ENCODE measurements at places on chromosomes 7 and 10.

DNA sequence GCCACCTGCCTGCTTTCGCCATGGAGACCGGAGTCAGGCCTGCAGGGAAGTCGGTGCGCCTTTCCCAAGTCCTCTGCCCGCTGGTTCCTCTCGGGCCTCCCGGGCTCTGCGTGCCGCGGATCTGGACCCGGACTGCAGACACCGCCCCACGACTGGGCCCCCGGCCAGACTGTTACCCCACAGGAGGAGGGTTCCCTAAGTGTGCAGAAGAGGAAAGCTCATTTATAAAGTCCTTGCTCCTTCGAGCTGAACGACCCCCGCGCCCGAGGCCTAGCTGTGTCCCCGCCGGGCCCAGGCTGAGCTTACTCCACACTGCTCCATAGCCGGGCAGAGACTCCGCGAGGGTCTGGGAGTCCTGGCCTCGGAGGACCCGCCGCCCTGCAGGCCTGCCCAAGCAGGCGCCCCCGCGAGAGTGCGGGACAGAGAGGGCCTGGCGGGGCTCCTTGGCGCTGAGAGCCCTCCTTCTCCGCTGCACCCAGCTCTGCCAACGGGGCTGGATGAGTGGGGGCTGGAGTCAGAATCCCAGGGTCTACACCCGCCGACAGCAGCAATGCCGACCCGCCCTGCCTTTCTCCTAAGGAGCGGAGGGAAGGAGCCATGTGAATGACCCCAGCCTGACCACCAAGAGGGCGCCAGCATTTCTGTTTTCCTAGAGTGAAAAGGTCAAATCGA is 8.3 kb downstream of the EN2 start:
- no peak for DNase-seq

DNA sequence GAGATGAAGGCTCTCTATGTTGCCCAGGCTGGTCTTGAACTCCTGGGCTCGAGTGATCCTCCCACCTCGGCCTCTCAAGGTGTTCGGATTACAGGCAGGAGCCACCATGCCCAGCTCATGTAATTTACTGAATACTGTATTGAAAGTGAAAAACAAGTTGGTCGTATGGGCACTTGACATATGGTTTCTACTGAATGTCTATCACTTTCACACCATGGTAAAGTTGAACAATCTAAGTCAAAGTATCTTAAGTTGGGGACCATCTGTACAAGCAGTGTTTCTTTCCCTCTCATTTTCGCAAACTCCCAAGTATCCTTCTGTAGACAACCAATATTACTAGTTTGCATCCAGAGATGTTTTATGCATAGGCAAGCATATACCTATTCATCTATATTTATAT is 116.6 kb downstream of the TMEM178B start:
- no peak for DNase-seq

GRCh38 chr7:103149808-103150180 is 895 bp upstream of the NAPEPLD start:
- no peak for DNase-seq

DNA sequence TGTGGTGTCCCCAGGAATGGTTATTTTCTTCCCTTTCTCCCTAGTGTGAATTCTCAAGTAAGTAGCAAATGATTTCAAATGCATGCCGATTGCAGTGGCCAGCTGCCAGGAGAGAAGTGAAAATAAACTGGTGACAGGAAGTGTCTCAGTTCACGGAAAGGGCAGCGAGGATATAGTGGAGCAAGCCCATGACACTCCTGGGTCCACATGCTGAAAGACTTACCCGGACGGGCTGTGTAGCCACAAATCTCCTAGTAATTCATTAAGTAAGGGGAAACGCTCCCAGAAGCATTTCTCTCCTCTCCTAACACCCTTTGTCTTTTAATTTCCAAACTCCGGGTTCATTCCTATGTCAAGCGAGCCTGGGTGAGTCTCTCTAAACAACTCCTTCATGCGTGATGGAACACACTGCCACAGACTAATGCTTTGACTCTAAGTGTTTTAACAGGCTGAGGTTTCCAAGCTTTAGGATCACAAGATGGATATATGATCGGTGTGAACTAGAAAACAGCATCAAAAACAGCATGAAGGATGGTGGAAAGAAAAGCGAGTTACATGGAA is 125.6 kb downstream of the CYP26A1 start:
- no peak for DNase-seq

DNA sequence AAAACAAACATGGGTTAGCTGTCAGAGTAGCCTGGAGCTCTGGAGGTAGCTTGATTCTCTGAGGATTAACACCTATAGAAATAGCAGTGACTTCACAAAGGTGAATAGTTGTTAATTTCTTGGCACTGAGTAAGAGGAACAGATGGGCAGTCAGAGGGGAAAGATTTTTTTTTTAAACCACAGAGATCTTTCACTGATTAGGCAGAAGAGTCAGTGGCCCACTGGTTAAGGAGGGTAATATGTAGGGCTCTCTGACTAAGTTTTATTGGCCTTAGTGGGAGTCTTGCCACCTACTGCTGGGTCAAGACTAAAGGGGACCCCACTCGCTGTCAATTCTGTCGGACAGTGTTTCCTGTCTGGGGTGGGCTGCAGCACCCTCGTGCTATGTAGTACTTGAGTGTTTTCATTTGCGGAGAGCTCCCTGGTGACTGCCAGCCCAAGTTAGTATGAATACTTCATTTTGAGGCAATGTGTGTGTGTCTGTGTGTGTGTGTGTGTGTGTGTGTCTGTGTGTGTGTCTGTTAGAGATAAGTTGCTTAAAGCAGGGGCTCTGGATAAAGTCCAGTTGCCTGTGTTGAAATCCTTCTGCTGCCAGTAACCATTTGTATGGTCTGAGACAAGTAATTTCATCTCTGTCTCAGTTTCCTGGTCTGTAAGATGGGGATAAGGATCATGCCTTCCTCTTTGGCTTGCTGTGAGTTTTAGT is 145.2 kb downstream of the ARID5B start:
- DNase-seq, result no peak

- no peak for DNase-seq
Observed at GRCh38 chr10:38730076-38730475, 635.9 kb downstream of the ZNF37A start.

GRCh38 chr10:103542764-103543616 is 49.5 kb downstream of the NEURL1 start:
- DNase-seq, result no peak

- DNase-seq, result no peak
Observed at GRCh38 chr7:90407484-90407821, 4.2 kb downstream of the CLDN12 start.

DNA sequence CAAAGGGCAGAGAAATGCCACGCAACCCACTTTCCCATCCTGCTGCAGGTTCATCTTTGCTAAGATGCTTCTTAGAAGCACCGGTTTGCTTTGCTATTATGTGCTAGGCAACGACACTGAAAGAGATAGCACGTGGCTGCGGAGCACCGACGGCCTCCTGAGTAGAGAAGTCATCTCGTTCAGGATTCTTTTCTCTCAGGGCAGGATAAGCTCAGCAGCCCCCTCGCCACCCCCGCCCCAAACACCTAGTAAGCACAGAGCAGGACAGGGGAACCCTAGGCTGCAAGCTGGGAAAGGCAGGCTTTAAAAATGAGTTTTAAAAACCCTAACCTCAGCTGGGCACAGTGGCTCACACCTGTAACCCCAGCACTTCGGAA is 15.0 kb downstream of the ASB13 start:
- no peak for DNase-seq

DNA sequence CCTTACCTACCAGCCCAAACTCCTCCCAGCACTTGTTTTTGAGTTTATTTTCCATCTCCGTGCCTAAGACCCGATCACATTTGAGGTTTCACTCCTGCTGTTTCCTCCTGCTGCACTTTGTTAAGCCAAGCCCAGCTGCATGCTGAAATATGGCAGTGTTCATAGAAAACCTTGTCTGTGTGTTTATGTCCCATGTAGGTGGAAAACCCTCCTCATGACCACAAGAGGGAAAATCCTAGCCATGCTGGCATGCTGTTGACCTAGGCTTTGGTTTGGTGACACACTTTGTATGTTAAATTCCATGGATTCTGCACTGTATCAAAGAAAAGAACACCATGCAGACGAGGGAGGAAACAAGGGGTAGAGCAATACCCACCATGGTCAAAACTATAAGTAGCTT is 154.4 kb downstream of the CUBN start:
- no peak for DNase-seq

DNA sequence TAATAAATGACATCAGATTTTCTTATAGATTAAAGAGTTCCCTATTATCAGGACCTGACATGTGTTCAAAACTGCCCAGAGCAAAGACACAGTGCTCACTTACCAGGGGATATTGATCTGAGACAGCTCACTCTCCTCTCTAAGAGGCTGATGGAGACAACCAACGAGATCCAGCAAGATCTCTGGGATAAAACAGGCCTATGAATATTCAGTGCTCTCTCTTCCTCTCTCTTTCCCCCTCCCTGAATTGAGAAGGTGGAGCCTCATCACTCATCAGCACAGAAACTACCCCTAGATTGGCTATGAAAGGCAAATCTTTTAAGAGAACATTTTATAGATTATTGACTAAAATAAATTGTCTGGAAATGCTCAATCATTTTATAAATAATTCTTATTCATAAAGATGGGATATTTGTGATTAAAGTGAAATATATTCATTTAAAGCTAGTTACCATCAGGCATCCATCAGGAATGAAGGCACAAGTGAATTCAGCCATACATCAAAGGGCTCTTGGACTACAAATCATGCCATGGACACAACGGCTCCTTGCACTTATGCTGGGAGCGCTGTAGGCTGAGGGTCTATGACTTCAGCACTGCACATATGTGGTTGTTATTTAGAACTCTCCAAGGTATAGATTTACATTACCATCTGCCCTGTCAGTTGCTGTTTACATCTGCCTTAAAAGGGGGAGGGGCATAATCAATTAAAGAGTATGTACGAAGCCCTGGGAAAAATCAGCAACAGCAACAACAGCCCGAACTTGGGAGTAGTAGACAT is 3.4 kb upstream of the PPP1R17 start:
- no peak for DNase-seq

DNA sequence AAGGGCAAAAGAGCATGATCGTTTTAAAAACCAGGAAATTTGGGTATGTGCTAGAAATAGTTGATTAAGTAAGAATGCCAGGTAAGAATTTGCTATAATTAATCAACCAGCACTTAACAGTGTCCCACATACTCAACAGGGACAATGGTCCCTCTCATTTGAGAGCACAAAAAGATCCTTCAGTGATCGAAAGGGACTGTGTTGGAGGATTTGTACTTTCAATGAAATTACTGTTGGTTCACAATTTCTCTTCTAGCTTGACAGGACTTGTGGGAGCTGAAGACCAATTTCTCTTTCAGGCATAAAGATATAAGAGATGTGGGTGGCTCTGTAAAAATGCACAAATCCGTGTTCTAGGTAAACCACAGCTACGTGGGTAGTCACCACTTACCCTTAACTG is 12.5 kb upstream of the PLEKHS1 start:
- no peak for DNase-seq

DNA sequence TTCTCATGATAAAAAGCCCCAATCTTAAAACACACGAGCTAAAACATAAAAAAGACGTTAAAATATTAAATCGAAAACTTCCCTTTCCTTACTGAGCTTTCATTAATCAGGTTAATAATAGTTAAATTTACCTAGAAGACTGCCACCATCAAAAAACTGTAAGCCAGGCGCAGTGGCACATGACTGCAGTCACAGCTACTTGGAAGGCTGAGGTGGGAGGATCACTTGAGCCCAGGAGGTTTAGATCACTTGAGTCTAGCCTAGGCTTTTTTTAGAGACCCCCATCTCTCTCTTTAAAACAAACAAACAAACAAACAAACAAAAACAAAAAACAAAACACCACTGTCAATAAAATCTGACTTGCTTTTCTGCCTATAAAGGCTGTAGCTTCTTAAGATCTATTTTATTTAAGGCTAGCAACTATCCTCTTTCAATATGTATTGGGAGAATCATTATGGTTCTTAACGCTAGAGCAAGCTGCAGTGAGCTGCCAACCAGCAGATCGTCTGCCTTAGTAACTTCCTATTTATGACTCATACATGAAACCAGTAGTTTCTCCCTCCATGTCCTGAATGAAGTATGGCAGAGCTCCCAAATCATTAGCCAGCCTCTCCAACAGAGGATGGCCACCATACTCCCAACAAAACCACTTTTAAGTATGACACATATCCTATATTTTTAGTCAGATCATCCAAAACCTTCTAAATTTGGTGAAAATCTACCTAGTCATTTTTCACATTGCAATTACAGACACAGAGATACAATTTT is 163.7 kb downstream of the SRPK2 start:
- DNase-seq, result no peak

DNA sequence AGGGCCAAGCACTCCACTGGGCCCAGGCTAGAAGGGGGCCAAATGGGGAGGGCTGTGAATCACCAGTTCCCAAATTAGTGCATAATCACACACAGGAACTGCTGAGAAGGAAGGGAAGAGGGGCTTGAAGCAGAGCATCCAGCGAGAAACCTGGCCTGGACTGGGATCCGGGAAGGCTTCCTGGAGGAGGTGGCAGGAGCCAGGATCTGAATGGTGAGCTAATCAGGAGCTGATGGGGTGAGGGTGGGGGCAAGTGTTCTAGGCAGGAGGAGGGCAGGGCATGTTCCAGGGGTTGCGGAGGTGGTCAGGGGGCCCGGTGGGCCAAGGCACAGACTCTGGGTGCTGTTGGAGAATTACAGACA is 12.6 kb downstream of the PWWP2B start:
- no peak for DNase-seq

GRCh38 chr10:52347327-52347667 is 33.2 kb downstream of the DKK1 start:
- DNase-seq, result no peak

- no peak for DNase-seq
Observed at GRCh38 chr10:107618504-107618994, 454.0 kb upstream of the SORCS1 start.

DNA sequence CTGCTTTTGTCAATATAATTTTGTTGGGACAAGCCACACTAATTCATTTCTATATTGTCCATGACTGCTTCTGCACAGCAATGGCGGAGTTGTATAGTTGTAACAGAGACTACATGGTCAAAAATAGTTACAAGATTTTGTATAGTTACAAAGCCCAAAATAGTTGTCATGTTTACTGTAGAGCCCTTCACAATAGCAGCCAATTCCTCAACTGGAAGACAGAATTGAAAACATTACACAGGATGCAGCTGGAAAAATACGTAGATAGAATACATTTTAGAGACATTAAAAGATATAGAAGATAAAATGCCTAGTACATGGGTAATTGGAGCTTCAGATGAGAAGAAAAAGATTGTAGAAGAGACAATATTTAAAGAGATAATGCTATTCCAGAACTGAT is 156.4 kb upstream of the FEZF1 start:
- DNase-seq, result no peak

DNA sequence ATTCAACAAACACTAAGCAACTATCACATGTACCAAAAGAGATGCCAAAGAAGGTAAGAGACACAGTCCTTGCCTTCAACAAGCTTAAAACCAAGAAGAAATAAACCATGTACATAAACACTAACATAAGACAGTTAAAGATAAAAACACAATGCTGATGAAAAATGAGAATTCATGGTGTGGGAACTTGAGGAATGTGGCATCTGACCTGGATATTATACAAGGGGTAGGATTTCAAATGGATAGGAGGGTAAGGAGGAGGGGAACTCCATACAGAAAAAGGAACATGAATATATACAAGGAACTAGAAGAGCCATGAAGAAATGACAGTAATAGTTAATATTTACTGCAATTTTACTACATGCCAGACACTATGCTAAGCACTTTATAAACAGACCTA is 11.0 kb downstream of the HIBADH start:
- no peak for DNase-seq
